ENCODE measurements at places on chromosomes 2 and 18.

DNA sequence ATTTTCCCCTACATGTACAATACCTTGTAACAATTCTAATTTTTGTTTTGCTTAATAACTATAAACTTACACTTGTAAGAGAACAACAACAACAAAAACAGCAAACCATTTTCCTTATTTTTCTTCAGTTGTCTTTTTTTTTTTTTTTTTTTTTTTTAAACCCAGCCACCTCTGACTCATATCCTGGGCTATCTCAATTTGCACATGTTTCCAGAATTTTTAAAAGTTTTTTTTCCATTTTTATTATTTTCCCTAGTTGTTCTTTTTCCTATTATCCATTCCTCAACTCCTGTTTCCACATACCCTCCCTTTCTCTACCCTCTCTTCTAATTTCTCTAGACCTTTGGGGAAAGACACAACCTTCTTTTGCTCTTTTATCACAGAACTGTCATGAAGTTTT is 112.5 kb downstream of the EFEMP1 start:
- no peak for DNase-seq

DNA sequence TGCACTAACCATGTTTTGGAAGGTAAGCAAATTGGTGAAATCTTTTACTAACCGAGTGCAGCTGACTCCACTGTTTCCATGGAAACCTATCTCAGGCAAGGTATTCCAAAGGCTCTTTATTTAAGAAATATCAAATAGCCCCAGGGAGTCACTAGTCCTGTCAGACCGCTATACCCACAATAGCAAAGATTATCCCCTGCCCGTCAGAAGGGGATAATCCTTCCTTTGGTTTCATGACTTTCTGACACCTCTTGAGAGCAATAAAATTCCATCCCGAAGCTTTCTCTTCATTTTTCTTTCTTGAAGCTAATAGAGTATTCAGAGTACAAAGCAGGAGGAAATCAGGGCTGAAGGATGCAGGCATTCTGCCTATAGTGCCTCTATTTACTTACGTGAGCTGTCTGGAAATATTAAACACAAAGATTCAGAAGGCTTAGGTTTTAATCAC is 34.7 kb upstream of the MAP2 start:
- DNase-seq: no peak

GRCh38 chr2:203301667-203302066 is 26.5 kb upstream of the ABI2 start:
- DNase-seq: no peak

- DNase-seq: no peak
Measured at GRCh38 chr2:6644261-6644660, 221.4 kb downstream of the CMPK2 start.

GRCh38 chr2:48315896-48316194 is 214.1 kb upstream of the STON1 start:
- no peak for DNase-seq

GRCh38 chr2:120791243-120791961 is 55.7 kb downstream of the GLI2 start:
- DNase-seq: no peak

- no peak for DNase-seq
Measured at GRCh38 chr18:44594799-44595467, 85.8 kb upstream of the SETBP1 start.

DNA sequence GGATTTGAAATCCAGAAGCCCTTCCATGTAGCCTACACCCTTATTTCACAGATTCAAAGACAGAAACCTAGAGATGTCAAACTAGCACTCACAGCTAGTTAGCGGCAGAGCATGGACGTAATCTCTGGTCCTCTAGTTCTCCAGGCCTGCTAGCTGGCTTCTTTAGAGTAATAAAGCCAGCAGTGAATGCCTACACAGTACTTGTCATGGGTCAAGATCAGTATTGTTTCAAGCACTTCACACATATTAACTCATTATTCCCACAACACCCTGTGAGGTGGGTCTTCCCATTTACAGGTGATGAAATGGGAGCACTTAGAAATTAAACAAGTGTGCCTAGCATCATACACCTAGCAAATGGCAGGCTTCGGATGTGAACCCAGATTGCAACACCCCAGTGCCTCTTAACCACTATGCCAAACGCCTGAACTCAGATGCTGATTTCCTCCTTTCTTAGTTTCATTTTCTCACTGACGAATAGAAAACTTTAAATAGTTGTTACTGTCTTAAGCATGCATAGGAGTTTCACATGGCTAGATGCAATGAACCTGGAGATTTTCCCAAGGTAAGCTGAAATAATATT is 14.5 kb upstream of the ZBTB14 start:
- no peak for DNase-seq

GRCh38 chr2:215693193-215693998 is 257.5 kb upstream of the FN1 start:
- DNase-seq: no peak

DNA sequence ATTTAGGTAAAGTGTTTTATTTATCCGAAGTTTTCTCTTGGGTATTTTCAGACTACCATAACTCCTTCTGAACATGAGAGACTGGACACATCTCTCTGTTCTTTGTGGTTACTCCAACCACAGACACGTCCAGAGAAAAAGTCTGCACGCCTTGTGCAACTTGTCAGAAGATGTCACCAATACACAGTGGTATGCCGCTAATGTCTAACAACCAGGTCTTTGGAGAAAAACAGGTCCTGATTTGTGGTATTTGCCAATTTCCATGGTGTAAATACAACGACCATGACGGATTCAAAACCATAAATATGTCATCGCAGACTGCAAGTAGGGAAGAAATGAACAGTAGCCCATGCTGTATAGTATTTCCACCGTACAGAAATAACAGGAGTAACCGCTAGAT is 620.6 kb upstream of the ID2 start:
- no peak for DNase-seq

GRCh38 chr2:98454500-98455235 is 10.0 kb downstream of the INPP4A start:
- DNase-seq: no peak

GRCh38 chr18:35474884-35475283 is 22.9 kb downstream of the INO80C start:
- DNase-seq: no peak

DNA sequence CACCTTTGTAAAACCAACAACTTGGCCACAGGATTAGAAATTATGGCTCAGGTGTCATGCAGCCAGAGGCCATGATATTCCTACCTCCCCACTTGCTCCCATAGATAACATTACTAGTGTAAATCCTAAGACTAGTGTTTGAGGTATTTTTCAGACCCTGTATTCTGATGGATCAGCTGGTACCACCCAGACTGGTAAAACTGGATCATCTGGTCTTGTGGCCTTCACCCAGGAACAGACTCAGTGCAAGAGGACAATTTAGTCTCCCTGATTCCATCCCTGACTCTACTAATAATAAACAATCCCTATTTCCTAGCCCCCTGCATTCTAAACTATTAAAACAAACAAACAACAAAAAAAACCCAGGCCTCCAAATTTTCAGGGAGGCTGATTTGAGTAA is 121.0 kb downstream of the ALPK2 start:
- no peak for DNase-seq

- DNase-seq: no peak
Measured at GRCh38 chr2:100611079-100612029, 48.6 kb downstream of the PDCL3 start.

DNA sequence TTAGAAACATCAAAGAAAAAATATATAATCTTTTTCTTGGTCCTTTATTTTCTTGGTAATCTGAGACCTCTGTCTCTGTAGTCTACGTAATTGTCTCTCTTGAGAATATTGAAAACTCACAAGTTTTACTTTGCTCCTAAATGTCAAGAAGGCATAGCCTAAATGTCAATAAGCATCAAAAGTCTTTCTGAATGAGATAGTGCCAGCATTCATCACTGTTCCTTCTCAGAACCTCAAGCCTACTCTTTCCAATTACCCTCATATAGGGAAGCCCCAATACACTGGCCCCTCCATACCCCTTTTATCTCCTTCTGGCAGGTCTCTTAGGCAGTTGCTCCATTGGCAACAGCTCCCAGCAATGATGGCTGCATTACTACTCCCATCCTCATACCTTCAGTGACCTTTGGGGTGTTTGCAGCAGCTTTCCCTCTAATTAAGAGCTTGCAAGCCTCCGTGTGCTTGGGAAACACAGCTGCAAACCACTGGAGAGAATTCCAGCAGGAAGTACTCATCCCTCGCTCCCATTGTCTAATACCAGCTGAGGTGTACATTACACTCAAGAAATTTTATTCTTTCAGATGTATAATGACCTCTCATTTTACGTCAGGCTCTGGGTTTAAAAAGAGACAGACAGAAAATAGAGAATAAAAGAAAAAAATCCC is 95.8 kb downstream of the KYNU start:
- DNase-seq: no peak

DNA sequence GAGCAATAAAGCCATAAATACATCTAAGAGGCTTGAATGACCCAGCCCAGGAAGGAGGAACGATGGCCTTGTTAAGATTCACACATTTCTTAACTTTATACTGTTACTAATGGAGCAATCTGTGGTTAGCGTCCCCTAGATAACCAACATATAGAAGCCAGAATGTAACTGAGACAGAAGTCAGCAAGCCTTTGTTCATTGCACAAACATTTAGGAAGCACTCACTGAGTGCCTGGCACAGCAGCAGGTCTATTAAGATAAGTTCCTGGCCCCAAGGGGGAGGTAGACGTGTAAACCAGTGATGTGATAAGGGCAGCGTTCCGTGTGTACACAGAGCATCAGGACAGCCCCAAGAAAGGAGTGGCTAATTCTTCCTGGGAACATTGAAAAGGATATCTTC is 63.6 kb upstream of the ATL2 start:
- no peak for DNase-seq

- DNase-seq: peak; percentile 49
Measured at GRCh38 chr2:1766425-1766824, 22.1 kb upstream of the PXDN start.

- DNase-seq: no peak
Measured at GRCh38 chr2:70385204-70385603, 83.3 kb upstream of the FAM136A start.

GRCh38 chr2:143994961-143995360 is 525.0 kb downstream of the ZEB2 start:
- no peak for DNase-seq

DNA sequence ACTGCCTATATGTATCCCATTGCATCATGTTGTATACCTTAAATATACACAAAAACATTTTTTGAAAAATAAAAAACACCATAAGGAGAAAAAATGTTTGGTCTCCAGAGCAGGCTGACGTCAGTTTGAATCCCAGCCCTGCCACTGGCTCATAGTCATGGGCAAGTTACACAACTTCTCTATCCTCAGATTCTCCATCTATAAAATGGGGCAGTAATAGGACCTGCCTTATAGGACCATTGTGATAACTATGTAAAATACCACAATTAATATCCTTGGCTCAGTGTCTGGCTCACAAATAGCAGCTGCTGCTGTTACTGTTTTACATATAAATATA is 135.6 kb downstream of the SMAD7 start:
- DNase-seq: no peak

GRCh38 chr18:63783394-63783793 is 8.2 kb downstream of the SERPINB7 start:
- no peak for DNase-seq

DNA sequence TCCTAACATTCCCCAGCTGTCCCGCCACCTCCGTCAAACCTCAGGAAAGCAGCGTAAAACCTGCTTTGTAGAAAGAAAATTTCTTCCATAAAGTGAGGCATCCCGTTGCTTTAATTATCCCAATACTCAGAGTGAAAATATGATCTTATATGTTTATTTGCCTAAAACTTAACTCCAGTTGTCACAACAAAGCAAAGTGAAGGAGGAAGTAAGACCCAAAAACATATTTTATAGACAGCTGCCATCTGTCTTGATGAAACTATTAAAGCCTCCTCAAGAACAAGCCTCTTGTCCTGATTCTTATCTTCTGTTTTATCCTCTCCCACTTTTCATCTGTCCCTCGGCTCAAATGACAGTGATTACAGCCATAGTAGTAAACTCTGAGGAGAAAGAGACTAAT is 28.9 kb upstream of the LPIN2 start:
- no peak for DNase-seq

- no peak for DNase-seq
Measured at GRCh38 chr18:24212939-24213338, 74.1 kb downstream of the CABYR start.

DNA sequence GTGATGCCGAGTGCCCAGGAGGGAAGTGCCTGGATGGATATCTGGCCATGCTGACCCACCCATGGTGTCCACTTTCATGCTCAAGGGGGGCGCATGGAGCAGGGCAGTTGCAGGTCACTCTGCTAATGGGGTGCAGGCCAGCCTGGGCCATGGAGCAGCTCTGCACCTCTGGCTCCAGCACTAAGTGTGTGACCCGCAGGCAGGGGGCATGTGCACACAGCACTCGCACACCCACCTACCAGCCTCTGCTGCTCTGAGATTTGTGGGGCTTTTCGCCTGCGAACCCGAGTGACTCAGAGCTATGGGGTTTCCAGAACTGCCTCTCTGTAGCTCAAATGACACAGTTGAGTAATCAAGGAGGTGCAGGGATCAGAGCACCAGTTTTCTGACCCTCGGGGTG is 66.2 kb downstream of the CYP26B1 start:
- DNase-seq: no peak

DNA sequence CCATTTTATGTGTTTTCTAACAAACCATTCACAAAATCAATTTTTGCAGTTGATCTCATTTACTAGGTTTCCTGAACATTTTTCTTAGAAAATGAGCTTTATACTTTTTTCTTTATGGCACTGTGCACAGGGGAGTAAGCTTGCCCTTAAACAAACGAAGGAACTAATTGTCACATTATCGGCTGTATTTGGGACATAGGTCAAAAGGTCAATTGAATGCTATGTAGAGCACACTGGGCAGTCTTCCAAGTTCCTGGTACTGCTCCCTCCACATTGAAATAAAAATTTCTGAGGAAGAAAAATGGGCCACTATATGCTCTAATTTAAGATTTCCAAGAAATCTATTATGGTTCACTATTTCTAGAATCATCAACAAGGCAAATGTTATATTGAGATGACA is 93.6 kb upstream of the TMEFF2 start:
- no peak for DNase-seq

GRCh38 chr2:43221124-43221762 is 5.2 kb downstream of the ZFP36L2 start:
- DNase-seq: peak; percentile 91

DNA sequence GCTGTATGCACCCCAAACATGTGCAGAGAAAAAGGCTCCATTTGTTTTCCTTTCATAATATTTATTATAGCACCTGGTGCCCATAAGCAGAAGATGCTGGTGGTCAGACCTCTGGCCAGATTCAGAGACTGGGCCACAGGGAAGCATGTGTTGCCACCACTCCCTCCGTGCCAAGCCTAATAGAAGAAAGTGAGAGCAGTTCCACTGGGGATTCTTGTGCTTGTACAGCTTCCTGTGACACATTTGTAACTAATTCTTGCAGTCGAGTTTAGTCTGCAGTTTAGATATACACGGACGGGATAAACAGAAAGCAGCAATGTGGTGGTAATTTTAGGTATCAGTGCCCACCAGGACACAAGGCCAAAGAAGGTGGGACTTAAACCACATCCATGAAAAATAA is 135.4 kb upstream of the PIEZO2 start:
- DNase-seq: no peak
